ENCODE measurements at places on chromosomes 6 and 20.

- DNase-seq: no peak
Measured at GRCh38 chr6:23964865-23965264, 161.2 kb upstream of the NRSN1 start.

- DNase-seq: peak; percentile 75
Measured at GRCh38 chr20:44780226-44780625, 30.1 kb downstream of the RIMS4 start.

DNA sequence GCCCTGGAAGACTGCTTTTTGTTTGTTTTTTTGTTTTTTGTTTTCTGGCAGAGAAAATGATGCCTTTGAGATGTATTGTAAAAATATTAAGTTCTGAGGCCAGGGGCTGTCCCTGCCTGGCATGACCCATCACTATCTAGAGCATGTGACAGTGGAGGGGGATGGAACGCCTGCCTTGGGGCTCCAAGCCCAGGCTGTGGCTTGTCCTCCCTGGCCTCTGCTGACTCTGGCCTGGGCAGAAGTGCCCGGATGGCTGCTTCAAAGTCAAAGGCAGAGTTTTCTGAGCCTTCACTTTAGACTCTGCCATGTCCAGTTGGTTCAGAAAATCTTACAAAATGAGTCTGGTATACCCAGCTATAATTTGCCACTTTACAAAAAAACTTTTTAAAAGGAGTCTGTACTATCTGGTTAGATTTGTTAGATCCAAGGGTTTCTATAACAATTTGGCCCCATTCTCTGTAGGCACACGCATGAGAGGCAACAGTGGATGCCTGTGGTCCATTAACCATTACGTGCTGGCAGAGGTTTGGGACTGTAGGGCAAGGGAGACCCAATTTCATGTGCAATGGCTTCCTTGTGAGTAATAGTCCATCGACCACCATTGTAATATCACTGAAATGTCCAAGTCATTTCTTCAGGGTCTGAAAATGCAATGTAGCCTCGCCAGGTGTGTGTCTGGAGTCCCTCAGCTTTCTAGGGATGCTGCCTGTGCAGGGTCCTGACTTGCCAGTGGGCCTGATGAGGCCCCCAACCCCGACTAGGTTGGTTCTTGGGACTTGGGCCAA lies 8.3 kb downstream of the PPP1R3G start:
- DNase-seq: no peak

DNA sequence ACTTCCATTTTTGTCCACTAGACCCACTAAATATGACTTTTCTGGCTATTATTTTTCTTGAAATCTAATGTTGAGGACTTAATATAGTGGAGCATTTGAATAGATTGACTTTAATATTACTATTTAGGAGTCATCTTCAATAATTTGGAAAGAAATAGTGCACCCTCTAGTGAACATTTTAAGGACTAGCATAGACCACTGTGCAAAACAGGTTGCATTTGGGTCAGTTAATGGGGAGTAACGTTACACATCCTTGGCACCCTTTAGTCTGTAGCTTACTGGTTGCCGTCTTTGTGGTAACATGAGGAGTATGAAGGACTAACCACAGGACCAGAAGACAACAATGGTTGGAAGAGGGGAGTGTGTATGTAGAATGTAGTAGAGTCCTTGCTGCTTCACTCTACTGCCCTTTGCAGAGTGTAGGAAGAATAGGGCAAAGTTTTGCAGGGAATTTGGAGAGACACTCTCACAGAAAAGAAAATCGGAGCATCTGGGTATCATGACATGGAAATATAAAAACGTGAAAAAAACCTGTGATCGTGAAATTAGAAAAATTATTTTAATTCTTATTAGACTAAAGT lies 25.2 kb downstream of the RFPL4B start:
- peak; percentile 31 for DNase-seq

- no peak for DNase-seq
Measured at GRCh38 chr20:37804584-37805566, 98.1 kb upstream of the VSTM2L start.

GRCh38 chr6:11222385-11223277 lies 9.8 kb downstream of the NEDD9 start:
- DNase-seq: no peak

DNA sequence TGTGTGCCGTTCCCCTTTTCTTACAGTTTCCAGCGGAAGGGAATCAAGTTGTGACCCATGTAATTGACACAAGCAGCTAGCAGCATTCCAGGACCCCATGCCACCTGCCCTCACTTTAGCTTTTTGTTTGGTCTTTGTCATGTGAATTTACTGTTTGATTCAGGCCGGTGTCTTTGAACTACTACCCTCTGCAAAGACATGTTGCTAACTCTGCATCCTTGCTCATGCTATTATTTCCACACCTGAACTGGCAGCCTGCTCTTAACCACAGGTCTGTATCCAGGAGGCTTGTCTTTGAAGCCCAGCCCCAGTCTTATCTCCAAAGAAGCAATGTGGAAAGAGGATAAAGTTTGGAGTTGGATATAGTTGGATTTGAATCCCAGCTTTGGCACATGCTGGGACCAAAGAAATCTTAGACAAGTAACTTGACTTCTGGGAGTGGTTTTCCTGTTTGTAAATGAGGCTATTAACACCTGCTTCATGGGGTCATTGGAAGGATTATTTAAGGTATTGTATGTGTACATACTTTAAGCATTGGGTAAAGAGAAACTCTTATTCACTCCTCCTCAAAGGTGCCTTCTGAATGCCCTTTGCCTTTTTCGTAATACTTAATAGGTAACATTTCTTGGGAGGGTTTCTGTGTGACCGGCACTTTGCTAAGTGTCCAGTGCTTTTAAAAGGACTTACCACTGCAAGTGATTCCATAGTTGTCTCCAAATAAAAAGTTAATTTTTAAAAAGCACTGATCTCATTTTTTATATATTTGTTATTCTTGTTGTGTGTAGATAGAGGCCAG lies 52.4 kb downstream of the RALY start:
- no peak for DNase-seq

GRCh38 chr6:40577672-40578071 lies 9.5 kb downstream of the LRFN2 start:
- no peak for DNase-seq

DNA sequence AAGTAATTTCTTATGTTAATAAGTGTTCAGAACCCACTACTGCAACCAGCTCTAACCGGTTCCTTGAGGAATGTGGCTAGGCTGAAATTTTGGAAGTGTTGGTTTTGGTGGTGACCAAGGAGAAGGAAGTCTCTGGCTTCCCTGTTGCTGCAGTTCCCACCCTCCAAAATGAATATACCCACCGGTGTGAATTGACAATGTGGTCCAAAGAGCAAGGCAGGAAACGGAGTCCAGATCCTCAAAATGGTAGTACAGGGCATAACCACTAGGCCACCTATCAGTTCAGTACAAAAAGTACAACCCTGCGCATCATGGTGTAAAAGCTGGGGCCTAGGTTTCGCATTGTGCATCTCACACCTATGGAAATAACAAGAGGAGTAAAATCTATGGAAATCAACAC lies 2.8 kb downstream of the ADNP start:
- no peak for DNase-seq

GRCh38 chr6:41576667-41577066 lies 30.5 kb downstream of the FOXP4 start:
- no peak for DNase-seq

DNA sequence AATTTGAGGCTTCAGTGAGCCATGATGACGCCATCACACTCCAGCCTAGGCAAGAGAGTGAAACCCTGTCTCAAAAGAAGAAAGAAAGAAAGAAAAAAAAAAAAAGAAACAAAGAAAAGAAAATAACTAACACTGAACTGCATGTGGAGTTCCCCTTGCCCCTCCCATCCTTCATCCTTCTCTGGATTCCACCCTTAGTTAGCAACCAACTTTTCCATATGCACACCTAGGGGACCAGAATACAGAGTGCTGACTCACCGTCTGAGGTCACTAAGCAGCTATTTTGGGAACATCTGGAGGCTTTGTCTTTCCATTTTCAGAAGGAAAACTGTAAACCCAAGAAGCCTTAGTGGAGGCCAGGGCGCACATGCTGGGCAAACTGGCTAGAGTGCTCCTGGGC lies 257.4 kb downstream of the MAFB start:
- peak; percentile 70 for DNase-seq

DNA sequence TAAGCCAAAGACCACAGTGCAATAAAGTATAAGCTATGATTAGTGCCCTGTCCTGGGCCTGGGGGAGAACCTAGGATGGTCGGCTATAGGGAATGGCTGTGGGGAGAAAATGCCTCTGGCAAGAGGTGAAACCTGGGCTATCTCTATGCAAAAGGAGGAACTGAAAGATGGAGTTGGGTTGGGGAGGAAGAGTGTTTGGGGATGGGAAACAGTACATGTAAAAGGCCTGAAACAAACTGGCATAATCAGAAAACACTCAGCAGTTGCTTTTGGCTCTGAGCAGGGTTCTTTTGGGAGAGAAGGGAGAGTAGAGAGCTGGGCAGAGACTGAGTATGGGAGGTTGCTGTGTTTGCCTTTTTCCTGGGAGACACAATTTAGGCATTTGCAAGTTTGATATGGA lies 31.9 kb upstream of the FUCA2 start:
- no peak for DNase-seq

DNA sequence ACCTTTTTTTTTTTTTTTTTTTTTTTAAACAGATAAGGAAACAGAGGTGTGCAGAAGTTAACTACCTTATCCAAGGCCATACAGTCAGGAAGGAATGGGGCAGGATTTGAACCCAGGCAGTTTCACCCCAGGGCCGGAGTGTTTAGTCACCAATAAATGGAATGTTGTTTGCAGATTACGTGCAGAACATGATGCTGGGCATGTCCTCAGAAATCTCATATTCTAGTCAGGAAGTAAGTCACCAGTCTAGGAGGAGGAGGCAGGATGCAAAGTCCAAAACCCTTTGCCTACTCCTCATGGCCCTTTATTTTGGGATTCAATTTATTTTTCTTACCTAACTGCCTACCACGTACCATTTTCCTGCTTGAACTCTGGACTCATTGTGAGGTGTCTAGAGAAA lies 57.1 kb upstream of the LRRC1 start:
- DNase-seq: no peak

DNA sequence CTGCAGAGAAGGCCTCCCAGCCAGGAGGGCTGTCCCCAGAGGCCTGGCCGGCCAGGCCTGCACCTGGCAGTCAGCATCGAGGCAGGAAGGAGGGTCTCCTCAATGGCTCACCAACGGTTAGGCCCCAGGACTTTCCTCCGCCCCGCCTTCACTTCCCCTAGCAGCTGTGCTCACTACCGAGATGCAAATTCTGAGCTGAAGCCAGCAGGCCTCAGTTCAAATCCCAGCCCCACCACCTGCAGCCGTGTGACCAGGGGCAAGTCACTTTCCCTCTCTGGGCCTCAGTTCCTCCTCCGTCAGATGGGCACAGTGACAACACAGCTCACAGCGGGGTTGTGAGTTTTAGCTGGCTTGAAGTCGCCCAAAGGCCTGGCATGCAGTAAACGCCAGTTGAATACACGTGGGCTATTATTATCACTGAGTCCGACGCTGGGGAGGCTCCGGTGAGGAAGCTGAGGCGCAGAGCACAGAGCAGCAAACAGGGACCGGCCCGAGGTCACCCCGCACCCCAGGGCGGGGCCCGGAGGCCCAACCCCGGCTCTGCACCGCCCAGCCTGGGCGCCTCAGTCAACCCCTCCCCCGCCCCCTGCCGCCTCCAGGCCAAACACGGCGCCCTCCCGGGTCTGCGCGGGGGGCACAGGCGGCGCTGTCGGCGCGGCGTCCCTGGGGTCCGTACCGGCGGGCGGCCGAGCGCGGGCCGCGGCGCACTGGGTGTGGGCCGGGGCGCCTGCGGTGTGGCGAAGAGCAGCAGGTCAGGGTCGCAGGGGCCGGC lies 671 bp downstream of the E2F1 start:
- DNase-seq: peak; percentile 80

DNA sequence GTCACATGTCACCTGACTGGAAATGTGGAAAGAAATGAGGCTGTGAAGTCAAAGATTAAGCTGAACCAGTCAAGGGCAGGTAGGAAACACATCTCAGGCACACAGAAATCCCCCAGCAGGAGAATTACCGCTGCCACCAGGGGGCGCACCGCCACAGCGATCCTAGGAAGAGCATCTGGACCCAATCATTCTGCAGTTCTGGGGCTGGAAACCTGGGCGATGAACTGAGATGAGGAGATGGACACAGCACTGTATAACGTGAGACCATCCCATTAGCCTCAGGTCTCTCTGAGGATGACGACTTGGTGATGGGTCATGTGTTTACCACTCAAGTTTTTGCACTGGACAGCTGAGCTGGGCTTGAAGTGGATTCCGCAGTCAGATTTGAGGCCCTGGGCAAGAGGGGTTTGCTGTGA lies 6.5 kb upstream of the SLC24A3 start:
- peak; percentile 47 for DNase-seq

- DNase-seq: no peak
Measured at GRCh38 chr6:87851674-87852299, 149.8 kb upstream of the AKIRIN2 start.

DNA sequence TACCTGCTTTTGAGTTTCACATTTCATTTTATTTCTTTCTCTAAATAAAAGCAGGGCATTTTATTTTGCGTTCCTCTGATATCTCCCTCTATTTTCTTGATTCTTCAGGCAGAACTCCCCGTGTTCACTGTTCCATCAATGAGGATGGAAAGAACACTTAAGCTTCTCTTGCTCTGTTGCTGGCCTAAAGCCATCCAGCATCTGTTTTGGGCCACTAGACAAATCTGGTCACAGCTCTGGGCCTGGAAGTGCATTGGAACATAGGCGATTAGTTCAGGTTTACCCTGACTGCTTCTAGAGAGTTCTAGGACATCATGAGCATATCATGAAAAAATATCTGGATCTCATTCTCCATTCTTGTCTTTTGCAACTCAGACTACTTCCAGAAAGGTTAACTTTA lies 611.2 kb downstream of the UTRN start:
- DNase-seq: no peak

GRCh38 chr6:1667012-1667804 lies 57.5 kb downstream of the FOXC1 start:
- no peak for DNase-seq

GRCh38 chr6:3147914-3148757 lies 9.2 kb downstream of the TUBB2A start:
- no peak for DNase-seq

DNA sequence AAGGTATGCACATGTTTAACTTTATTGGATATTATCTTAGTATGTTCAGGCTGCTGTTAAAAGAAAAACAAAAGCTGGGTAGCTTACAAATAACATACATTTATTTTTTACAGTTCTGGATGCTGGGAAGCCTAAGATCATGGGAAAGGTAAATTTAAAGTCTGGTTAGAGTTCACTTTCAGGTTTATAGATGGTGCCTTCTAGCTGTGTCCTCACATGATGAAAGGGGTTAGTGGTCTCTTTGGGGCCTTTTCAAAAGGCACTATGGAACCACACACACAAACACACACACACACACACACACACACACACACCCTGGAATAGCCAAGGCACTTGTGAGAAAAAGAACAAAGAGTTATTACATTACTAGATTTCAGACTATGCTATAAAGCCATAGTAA lies 805.8 kb upstream of the GJE1 start:
- no peak for DNase-seq

DNA sequence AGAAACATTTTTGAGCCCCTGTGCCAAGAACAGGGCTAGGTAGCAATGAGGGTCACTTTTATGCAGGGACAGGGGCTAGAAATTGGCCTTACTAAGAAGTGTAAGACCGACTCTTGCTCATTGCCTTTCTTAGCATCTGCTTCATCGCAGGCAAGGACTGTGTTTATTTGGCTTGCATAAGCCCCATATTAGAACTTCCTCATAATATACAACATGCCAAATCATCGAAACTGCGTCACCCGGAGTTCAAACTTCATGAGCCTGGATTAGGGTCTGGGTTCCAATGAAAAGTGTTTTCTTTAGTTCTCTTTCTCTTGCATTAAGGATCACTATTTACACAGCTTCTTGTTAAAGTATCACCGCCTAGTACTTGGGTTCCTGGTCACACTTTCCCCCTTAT lies 977 bp upstream of the SMAP1 start:
- no peak for DNase-seq

- peak; percentile 51 for DNase-seq
Measured at GRCh38 chr6:106974336-106974998, at the start of gene CD24. TSS of gene CD24 (minus strand) at chr6:106974729. CDS start at chr6:106974646, 83 bp downstream.

All from RWPE1 (cell line).